ENCODE measurements at places on chromosomes 7 and 10.

DNA sequence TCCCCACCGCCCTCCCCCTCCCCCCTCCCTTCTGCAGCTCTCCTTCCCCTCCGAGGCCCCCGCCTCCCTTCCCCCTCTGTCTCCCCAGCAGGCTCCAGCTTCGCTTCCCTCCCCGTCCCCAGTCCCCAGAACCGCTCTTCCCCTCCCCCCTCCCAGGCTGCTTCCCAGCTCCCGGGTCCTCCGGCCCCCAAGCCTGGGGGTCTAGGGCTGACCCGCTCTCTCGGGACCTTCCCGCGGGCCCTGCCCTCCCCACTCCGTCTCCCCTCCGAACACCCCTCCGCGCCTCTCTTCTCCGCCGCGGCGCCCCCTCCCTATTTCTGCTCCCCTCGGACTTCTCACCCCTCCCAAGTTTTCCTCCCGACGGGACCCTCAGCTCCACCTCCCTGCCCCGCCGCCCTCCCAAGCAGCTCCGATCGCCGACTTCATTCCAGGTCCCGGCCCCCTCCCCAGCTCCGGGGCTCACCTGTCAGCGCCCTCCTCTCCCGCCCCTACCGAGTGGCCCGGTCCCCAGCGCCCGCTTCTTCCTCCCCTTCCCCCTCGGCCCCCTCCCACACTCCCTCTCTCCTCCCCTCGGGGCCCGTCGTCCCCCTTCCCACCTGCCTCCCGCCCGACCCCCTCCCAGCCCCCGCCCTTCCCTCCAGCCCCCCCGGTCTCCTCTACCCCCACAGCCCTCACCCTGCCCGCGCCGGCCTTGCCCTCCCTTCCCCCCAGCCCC is 990 bp downstream of the ZNF467 start:
- DNase-seq = no peak

DNA sequence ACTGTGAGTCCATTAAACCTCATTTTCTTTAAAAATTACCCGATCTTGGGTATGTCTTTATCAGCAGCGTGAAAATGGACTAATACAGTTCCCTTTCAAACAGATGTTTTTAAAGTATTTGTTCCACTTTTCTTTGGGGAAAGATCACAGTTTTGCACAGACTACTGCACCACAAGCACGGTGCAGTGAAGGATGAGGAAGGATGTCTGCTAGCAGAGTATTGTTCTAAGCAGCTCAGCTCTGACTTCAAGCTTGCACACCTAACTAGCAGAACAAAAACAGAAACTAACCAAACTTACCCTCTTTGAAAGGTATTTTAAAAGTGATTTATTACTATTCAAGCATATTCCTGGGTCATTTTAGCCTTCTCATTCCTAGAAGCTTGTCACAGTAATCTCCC is 20.0 kb downstream of the THNSL1 start:
- no peak for DNase-seq

GRCh38 chr7:158977981-158978380 is 121.6 kb downstream of the DYNC2I1 start:
- no peak for DNase-seq

DNA sequence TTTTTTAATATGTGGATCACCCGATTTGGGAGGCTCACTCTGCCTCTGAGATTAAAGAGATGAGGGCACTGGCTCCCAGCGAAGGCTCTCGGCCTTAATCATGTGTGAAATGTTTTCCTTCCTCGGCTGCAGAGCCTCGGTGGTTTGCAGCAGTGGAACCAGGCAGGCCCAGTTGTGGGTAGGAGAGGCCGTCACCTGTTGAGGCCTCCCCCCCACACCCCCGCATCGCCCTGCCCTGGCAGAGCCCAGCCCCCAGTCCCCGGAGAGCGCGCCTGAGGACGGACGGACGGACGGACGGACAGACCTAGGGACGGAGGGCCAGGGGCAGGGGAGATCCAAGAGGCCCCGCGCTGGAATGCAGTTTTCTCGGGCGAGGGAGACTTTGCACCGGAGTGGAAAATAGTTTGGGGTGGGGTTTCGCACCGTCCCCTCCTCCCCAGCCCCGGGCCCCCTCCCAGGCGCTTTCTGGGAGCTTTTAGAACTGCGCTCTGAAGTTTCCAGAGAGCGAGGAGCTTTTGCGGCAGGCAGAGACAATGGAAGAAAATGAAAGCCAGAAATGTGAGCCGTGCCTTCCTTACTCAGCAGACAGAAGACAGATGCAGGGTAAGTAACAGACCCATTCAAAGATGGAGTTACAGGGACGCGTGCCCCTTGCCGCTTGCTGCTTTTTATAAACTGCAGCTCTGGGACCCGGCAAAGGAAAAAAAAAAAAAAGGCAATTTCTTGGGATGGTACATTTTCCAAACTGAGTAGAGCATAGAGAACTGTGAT is at the start of gene KIAA1217:
Gene KIAA1217 (plus strand): TSS at position 478 of the 771 bp plus-strand sequence. CDS start 56 bp downstream, at position 534.
- DNase-seq = no peak

- no peak for DNase-seq
Measured at GRCh38 chr10:11730779-11731178, 11.4 kb upstream of the ECHDC3 start.

DNA sequence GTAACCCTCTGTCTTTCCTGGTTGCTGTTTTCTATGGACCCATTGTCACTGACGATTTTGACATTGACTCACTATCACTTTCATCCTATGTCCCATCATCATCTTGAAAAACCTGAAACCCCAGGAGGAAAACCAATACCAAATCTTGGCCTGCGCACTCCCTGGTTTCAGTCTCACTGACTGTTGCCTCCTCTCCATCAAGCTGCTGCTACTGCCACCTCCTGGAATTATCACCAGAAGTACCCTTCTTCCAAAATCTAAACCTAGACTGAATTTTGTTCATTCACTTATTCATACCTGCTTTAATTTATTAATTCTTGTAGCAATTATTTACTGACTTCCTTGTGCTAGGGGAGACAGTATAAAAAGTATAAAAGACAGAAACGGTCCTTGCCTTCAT is 44.5 kb upstream of the ACBD5 start:
- DNase-seq = peak; percentile 42

GRCh38 chr10:66167816-66168215 is 758.0 kb upstream of the LRRTM3 start:
- DNase-seq = no peak

- DNase-seq = no peak
Measured at GRCh38 chr7:12957487-12957886, 270.1 kb downstream of the ARL4A start.

GRCh38 chr7:35319606-35320005 is 65.7 kb upstream of the TBX20 start:
- DNase-seq = no peak

DNA sequence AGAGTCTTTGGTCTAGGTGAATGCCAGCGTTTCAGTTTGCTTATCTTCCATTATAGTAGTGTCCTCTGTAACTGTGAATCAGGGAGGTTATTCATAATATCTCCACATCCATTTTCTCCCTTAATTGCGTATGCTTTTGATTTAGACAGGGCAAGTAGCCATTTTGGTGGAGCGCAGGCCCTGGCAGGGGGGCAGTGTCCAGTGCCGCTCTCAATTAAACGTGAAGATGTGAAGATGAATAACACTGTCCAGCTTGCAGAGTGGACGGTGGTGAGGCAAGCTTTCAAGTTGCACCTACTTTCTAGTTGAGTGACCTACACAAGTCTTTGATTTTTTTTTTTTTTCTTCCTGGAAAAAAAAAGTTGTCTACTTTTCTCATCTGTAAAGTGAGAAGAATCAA is 4.5 kb downstream of the TSPAN14 start:
- no peak for DNase-seq

GRCh38 chr10:25288181-25288580 is 113.4 kb downstream of the GPR158 start:
- DNase-seq = no peak

GRCh38 chr10:48277093-48277492 is 2.6 kb upstream of the FRMPD2 start:
- DNase-seq = no peak

DNA sequence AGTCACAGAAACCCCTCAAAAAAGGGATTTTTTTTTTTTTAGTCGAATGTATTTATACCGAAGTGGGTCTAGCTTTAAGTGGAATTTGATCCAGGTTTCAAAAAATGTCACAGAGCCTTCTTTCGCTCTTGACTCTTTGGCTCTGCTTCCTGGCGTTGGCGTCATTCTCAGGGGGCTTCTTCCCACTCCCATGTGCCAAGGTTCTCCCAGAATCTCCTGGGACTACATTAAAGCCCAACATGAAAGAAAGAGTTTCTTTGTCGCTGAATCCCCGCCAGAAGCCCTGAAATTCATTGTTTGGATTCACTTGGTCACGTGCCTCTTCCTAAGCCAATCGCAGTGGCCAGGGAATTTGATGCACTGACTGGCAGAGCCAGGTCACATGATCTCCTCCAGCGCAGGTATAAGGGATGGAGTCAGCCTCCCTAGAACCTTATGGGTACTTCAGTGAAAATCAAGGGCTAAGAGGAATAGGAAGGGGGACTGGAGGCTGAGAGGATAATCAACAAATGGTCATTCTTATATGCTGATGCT is 101.2 kb downstream of the RPS24 start:
- no peak for DNase-seq

DNA sequence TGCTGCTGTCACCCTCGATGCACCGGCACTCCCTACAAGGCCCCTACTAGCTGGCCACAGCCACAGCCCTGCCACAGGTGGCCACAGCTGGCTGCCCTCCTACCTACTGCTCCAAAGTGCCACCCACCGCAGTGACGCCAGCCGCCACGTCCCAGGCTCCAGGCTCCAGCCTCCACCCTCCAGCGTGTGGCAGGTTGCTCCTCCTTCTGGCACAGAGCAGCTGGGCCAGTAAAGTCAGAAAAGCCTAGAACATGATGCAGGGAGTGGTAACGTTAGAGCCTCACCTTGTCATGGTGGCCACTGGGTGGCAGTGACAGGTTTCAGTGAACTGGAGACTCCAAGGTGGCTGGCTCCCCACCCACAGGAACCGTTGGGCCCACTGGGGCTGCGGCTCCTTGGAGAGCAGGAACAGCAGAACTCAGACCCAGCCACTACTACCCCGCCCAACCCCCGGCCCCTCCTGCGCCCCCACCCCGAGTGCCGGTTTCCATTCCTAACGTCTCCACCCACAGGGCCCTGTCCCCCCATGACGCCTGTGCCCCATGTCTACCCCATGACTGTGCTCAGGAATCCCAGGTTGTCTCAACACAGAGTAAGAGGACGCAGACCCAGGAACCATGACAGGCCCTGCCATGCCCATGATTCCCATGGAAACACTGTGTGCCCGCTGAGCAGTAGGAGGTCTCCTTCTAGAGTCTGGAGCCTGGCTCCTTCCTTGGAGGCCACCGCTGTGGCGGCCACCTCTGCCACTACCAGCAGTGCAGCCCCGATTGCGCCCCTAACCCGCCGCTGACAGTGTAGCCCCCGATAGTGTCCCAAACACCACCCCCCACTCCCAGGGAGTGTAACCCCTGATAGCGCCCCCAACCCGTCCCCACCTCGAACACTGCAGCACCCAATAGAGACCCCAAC is 52.3 kb upstream of the ZNF33B start:
- no peak for DNase-seq

DNA sequence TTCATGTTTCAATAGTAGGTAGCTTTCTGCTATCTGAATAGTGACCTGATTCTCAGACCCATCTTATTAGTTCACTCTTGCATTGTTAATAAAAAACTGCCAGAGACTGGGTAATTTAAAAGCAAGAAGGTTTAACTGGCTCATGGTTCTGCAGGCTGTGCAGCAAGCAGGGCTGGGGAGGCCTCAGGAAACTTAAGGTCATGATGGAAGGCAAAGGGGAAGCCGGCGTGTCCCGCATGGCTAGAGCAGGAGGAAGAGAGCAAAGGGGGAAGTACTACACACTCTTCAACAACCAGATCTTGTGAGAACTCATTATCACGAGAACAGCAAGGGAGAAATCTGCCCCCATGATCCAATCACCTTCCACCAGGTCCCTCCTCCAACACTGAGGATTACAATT is 185.2 kb upstream of the PITRM1 start:
- DNase-seq = no peak

DNA sequence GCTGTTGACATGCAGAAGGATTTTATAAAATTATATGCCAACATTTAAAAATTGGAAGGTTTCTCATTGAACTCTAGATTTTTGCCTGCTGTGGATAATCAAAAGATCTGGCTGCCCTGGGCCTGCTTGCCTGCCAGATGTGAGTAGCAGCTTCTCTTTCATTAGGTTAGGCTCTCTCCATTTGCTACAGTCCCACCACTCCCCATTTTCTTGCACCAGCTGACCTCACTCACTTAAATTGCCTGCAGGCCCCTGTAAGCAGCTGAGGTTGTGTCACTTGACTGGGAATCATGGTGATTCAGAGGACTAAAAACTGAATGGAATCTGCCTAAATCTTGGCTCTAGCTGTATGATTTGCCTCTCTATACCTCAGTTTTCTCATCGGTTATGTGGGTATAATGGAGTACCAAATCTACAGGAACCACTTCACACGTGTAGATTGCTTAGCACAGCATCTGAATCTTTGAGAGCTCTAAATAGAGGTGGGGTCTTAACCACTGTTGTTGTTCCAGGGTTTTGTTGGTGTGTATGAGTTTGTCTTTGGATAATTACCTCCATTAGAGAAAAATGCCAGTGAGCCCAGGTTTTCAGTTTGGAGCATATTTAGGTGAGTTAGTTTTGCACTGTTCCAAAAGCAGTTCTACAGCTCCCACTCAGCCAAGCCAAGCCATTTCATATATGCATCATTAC is 18.6 kb upstream of the RAPGEF5 start:
- no peak for DNase-seq

- DNase-seq = no peak
Measured at GRCh38 chr7:130996205-130996832, 262.3 kb upstream of the KLF14 start.

DNA sequence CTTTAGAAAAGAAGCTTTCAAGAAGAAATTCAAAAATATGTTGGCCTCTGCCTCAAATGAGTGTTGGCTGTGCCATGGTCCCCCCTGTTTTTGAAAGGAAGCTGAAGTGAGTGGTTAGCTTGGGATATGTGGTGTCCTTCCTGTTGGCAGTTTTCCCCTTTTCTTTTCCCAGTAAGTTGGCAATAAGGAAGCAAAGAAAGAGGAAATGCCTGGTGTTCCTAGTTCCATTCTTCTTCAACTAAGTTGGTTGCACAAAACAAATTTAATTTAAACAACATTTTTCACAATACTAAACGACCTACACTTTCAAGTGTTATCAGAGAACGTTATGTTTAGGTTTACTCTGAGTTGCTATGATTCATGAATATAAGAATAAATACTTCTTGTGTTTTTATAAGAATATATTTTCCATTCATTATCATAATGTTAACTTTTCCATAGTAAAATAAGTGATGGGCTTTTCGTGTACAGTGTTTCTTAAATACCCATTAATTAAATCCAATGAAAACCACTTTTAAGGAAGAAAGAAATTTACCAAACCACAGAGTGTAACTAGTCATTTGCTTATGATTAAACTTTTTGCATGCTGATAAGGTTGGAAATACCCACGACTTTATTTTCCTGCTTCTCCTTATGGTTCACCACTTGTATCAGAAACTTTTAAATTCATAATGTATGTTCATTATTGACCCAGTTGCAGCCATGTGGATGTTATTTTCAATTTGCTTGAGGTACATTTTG is 7.7 kb downstream of the HDAC9 start:
- DNase-seq = no peak
